ENCODE measurements at places on chromosomes 6 and 20. TPM values are rescaled to one million over a fixed set of nuclear protein-coding genes. Genes with fewer than 3 reads are reported as not detected.

Gene SLC32A1
- polyA plus RNA-seq, result not detected

DNA sequence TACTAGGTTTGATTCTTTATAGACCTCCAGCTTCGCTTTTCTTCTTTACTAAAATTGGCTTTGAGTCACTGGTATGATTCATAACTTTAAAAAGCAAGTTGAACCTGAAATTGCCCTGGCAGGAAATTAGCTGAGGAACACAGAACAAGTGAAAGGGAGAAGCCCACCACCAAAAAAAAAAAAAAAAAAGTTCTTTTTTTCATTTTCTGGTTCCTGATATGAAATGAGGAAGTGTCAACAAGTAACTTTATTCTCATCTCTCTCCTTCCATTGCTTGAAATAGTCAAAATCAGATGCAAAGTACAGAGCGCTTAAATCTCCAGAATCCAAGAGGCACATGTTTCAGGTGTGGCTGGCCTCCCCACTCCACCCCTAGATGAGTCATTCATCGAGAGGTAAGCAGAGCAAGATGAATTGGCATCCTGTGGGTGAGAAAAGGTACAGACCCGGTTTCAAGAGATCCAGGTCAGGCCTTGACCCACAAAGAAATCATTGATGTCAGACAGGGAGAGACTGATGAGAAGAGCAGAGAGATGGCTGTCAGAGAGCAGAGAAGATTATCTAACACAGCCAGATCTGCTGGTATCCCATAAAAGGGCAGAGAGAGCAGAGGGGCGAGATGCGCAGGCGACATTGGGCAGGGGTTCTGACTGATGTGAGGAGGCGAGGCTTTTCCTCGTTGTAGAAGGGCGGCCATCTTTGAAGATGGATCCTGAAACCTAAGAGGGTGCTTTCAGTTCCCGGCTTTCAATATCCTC is 54.8 kb upstream of the MBOAT1 start:
- no peak for DNase-seq

GRCh38 chr20:56995635-56996075 is 270.8 kb downstream of the BMP7 start:
- no peak for DNase-seq

- no peak for DNase-seq
Measured at GRCh38 chr6:71114986-71115385, 158.1 kb upstream of the B3GAT2 start.

Gene PSORS1C1
- polyA plus RNA-seq, result 0.37 TPM

Gene GGTLC1
- polyA plus RNA-seq, result not detected

Gene TCF15
- 7.3 TPM for polyA plus RNA-seq
